ENCODE measurements at places on chromosomes 3 and 15. TPM values are rescaled to one million over a fixed set of nuclear protein-coding genes. Genes with fewer than 3 reads are reported as not detected.

Gene ALDH1A2
- total RNA-seq, result 1.7 TPM

- peak; percentile 63 for DNase-seq
Observed at GRCh38 chr3:50345586-50346234, at the start of gene ZMYND10. TSS of gene ZMYND10 (minus strand) at chr3:50345732. CDS start at chr3:50345579, 153 bp downstream.

Gene ANKRD63
- total RNA-seq, result not detected

- no peak for DNase-seq
Observed at GRCh38 chr15:27046880-27047279, 75.9 kb downstream of the GABRG3 start.

GRCh38 chr15:41695750-41696436 lies 35.7 kb downstream of the MGA start:
- DNase-seq, result no peak

- DNase-seq, result no peak
Observed at GRCh38 chr15:100529556-100529955, 806 bp upstream of the CERS3 start.

DNA sequence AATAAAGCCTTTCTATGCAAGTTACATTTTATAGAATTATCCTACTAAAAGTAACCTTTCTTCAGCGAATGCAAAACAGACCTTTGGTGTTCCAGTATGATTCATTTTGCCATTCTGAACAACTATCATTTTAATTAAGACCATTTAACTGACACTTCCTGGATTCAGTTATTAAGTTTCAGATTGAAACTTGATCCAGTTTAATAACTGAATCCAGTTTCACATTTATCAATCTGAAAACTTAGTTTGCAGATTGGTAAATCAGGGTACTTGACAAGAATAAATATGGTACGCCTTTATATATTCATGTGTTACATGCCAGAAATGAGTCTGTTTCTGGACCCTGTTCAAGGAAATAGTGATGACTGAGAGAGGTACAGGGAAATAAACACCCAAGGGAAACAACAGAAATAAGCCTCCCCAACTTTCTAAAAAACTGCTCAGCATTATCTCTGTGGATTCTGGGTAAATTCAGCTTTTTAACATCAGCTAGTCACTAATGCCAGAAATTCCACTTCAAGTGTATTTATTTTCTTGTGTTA lies 23.3 kb upstream of the NFKBIZ start:
- DNase-seq, result no peak

Gene NTRK3
- total RNA-seq, result 1.1 TPM

DNA sequence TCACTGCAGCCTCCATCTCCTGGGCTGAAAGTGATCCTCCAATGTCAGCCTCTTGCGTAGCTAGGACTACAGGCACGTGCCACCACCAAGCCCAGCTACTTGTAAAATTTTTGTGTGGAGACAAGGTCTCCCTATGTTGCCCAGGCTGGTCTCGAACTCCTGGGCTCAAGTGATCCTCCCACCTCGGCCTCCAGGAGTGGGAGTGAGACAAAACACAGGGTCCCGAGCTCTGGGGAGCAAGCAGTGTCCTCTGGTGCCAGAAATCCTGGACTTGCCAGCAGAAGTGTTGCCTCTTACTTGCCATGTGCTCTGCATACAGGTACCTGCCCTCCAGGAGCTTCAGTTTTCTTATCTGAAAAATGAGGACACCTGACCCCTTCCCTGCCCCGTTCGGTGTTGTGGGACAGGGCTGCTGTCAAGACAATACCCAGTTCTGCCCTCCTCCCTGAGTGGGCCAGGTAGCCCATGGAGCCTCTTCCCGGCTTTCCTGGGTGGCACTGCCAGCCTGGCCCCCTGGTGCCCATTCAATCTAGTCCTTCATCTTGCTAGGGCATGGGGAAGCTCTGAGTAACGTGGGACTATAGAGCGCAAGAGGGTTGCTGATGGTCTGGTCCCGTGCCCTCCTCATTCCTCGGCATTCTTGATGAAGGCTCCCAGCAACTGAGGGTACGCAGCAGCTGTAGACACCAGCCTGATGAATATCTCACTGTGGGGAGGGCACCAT lies 164.6 kb downstream of the GOLGA6L4 start:
- no peak for DNase-seq

Gene GOLGA6L25
- total RNA-seq, result not detected

- DNase-seq, result no peak
Observed at GRCh38 chr3:11901286-11901875, 54.7 kb upstream of the TAMM41 start.

DNA sequence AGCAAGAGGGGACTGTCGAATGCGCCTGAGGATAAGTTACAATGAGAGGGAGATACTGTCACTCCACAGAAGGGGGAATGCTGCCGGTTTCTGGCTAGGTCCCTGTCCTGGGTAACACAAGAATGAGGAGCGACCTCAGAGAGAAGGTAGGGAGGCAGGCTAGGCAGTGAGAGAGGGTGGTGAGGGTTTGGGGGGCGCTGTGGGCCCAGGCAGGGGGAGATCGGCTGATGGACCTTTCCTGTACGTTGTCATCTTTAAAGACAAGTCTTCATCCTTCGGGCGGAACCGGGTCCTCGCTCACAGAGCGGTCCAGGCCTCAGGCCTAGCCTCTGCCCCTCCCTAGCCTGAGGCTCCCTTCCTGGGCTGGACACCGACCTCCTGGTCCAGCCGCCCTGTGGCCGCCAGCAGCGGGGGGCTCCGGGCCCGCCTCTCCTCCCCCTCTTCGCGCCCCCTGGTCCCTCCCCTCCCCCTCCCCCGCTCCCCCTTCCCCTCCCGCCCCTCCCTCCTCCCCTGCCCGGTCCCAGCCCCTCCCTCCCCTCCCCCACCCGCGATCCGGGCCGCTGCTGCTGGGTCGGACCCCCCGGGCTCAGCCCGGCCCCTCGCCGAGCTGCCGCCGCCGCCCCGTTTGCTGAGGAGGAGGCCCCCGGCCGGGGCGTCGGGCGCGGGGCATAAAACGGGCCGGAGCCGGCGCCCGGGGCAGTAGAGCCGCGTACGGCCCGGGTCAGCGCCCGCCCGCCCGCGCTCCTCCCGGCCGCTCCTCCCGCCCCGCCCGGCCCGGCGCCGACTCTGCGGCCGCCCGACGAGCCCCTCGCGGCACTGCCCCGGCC lies at the start of gene CHRD:
TSS of gene CHRD (plus strand) at position 697 of the 827 bp plus-strand sequence. CDS start 265 bp downstream, outside the sequence.
- no peak for DNase-seq

Gene ANKUB1
- not detected for total RNA-seq

- no peak for DNase-seq
Observed at GRCh38 chr3:89521328-89521727, 413.9 kb downstream of the EPHA3 start.

DNA sequence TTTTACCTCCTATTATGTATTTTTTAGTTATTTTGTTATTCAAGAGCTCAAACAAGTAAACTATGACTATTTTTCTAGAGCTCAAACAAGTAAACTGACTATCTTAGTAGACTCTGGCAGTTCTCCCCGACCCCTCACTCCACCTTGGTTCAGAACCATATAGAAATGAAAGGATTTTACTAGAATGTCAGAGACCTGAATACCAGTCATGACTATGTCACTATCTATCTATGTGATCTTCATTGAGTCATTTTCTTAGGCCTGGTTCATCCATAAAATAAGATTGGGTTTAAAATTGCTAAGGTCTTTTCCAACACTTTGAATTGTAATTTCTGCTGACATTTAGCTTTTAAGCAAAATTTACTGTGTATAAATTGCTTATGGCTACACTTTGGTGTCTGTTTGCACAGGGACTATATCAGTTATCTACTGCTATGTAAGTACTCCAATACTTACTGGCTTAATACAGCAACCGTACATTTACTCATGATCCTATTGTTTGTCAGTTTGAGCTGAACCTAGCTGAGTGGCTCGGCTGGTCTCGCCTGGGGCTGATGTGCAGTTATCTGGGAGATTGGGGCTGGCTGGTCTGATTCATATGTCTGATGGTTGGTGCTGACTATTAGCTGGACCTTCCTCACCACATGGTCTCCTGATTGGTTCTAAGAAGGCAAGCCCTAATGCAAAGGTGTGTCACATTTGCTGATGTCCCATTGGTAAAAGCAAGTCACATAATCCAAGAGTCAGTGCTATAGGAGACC lies 37.0 kb downstream of the RASA2 start:
- DNase-seq, result no peak

Gene SLC24A1
- total RNA-seq, result 8.9 TPM

Gene TGM5
- not detected for total RNA-seq

DNA sequence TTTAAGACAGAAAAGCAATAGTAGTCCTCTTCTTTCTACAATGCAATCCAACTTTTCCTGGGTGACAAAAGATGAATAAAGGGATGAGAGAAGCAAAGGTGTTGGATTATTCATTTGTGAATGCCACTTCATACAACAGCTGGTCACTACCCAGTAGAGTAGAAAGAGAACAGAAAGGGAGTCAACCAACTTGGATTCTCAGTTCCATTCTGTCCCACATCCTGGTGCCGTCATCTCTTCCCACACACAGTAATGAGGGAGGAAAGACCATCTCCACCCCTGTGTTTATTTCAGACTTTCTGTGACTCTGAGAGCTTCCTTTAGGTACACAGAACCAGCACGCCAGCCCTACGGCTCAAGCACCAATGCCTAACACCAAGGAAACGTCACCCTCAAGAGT lies 71.0 kb downstream of the FOXP1 start:
- no peak for DNase-seq

- DNase-seq, result no peak
Observed at GRCh38 chr3:102223132-102223531, 211.7 kb upstream of the ZPLD1 start.

- DNase-seq, result no peak
Observed at GRCh38 chr15:58830556-58830955, 59.5 kb downstream of the MINDY2 start.

DNA sequence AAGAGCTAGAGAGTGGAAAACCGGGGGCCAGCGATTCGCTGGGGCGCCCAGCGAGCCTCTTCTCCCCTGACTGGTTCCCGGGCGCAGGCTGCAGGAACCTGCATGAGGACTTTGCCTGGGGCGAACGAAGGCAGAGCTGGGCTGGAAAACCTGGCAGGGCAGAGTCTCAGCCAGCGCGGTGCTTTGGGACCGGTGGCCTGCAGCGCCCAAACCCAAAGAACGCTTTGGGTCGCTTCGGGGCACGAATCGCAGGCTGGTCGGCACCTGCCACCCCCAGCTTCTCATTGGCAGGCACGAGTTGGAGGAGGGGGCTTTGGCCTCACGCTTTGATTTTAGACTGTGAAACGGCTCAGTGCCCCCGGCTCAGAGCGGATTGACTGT lies 3.0 kb downstream of the ONECUT1 start:
- no peak for DNase-seq

Gene STRA6
- total RNA-seq, result 146 TPM

GRCh38 chr15:39096608-39097205 lies 484.2 kb upstream of the THBS1 start:
- DNase-seq, result no peak

Gene CCR8
- total RNA-seq, result not detected

DNA sequence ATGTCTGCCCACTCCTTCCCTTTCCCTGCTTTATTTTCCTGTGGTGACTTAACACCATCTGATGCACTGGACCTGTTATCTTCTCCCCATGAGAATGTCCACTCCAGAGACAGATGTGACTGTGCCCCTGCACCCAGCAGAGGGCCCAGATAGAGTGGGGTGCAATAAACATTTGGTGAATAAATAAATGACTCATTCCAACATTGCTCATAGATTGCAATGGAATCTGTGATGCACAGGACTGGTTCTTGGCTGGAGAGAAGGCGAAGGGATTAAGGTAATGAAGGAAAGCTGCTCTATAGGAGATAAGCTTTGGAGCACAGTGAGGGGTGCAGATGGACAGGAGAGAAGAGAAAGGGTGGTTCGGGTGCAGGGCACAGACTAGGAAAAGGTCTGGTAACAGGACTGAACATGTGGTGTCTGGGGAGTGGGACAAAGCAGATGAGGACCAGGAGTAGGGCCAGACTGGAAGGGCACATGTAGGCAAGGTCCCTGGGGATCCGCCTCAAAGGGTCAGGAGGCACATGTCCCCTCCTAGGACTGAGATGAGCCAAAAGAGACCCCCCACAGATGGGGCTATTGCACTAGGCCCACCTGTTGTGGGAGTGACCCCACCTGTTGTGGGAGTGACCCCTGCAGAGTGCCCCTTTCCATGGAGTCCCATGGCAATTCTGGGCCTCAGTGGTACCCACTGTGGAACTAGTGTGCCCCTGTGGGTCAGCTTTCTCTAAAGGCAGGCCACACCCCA lies 17.5 kb upstream of the POC1A start:
- no peak for DNase-seq

GRCh38 chr3:132556508-132557159 lies 40.4 kb upstream of the ACKR4 start:
- no peak for DNase-seq

GRCh38 chr3:111812701-111813100 lies 46.4 kb upstream of the PHLDB2 start:
- DNase-seq, result no peak

DNA sequence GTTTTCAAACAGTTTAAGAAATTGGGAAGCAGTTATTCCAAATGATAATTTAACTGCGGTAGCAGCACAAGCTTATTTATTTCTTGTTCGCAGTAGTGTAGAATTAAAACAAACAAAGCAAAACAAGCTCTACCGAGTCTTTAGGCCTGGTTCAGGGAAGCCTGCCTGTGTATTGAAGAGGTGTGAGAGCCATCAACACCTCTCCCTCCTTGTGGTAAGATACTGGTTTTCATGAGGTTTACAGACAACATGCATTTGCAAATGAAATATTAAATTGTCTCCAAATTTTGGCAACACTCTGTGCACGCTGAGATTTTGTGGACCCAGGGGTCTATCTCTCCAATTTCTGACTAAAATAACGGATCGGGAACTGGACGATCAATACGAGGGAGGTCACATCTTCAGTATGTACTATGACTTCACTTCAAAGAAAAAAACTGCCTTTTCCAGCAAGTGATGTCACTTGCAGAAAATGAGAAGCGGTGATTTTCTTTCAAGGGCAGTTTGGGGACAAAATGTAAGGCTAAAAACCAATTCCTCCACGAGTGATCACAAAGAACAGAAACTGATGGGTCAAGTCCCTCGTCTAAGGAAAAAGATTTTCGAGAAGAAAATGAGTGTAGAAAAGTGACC lies 721 bp downstream of the ATR start:
- DNase-seq, result no peak

DNA sequence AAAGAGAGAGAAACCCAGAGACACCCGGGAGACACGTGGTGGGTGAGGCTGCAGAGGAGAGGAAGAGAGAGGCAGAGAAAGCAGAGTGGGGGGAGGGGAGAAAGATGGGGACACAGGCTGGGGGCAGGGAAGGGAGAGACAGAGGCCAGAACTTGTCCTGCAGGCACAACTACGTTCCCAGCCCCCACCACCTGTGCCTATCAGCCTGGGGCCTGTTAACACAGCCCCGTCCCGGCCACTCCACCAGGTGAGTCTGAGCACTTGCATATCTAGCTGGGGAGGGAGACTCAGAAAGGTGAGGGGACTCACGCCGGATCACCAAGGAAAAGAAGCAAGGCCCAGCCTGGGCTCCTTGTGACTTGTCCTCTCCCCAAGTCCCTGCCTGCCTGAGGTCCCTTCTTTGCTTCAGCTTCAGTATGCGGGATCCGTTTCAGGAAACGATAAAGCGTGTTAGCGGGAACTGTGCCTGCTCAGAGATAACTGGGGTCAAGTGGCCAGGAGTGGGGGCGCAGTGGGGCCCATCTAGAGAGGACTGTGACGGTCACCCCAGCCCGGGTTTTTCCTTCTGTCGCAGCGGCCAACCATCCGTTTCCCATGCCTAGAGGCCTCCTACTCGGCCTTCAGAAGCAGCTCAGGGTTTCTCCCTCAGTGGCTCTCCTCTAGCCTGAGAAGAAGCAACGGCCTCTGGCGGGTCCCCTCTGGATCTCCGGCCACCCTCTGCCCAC lies 10.3 kb downstream of the LINGO1 start:
- no peak for DNase-seq
